GM23338 (cell line): ENCODE measurements at places on chromosomes 11 and 22.

DNA sequence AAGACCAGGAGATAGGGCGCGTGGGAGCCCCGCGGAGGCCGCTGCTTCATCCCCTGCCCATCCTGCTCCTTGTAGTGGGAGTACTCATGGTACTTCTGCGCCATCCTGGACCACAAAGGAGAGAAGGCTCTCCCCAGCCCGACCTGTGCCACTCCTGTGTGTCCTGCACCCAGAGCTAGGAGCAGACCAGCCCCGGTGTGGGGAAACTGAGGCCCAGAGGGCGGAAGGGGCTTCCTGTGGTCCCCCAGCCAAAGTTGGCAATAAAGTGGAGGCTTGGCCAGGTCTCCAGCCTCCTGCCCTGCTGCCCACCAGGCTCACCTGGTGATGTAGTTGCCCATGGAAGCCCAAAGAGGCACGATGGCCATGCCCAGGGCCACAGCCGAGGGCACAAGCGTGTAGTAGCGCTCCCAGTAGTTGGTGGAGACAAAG is 4.7 kb downstream of the UNC93B1 start:
- DNase-seq = no peak

DNA sequence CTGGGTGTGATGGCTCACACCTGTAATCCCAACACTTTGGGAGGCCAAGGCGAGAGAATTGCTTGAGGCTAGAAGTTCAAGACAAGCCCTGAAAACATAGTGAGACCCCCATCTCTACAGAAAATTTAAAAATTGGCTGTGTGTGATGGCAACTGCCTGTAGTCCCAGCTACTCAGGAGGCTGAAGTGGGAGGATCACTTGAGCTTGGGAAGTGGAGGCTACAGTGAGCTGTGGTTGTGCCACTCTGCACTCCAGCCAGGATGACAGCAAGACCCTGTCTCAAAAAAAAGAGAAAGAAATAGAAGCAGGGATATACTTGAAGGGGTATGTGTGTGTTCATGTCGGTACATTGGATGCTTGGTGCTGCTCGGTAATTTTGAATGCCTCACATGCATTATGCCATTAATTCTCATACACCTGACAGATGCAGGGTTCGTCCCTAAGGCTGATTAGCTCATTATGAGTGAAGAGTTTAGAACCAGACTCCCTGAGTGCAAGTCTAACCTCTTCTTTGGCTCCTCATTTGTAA is 14.0 kb downstream of the CRKL start:
- DNase-seq = no peak

DNA sequence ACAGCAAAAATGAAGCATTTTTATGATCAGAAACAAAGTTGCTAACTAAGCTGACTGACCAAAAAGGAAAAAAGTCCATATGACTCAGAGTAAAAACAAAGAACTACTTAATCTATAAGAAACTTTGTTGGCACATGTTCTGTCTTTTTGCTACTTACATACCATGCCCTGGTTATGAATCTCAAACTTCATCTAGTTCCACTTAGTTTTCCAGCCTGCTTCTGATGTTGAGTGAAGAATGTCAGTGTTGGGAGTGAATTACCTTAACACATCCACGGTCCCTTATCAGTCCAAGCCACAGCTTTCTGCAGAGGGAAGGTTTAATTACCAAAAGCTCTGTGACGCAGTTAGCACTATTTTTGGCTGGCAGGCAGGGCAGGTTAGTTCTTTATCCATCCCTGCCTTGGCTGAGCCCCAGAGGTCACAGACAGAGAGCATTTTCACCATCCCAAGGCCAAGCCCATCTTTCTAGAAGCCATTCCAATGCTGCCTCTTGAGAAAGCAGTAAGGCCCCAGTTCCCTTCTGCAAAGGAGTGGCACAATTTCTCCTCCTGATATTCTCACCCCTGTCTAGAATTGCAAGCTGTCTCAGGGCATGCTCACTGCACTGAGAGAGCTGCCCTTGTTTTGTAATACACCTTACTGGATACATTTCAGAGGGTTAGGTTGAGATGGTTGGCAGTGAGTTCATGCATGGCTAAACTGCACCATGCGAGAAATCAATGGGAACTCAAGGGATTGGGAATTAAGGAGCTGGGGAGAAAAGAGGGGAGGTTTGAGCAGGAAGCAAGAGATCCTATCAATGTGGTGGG is 67.1 kb downstream of the SLC1A2 start:
- no peak for DNase-seq

GRCh38 chr11:107719557-107720302 is 7.9 kb upstream of the SLN start:
- no peak for DNase-seq

DNA sequence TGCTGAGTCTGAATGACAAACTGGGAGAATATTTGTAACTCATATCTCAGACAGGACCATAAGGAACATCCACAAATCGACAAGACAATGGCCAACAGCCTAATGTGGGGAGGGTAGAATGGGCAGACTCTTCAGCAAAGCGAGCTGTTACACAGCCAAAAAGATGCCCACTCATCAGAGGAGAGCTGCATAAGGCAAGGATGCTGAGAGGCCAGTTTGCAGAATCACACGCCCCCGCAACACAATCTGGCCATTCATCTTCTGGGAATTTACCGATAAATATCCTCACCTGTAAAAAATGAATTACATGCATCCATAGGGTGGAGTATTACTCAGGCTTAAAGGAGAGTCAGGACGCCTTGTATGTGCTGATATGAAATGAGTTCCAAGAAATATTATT is 57.5 kb upstream of the SLC22A12 start:
- no peak for DNase-seq

DNA sequence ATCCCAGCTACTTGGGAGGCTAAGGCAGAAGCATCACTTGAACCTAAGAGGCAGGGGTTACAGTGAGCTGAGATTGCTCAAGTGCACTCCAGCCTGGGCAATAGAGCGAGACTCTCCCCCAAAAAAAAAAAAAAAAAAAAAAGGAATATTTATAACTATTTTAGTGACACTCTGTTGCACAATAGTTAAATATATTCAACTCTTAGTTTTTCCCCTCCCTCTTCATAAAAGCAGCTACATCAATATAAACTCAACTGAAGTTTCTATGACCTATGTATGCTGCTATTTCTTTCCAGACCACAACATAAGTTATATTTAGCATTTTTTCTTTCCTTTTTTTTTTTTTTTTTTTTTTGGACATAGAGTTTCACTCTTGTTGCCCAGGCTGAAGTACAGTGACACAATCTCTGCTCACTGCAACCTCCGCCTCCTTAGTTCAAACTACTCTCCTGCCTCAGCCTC is 19.2 kb downstream of the CELF1 start:
- no peak for DNase-seq

DNA sequence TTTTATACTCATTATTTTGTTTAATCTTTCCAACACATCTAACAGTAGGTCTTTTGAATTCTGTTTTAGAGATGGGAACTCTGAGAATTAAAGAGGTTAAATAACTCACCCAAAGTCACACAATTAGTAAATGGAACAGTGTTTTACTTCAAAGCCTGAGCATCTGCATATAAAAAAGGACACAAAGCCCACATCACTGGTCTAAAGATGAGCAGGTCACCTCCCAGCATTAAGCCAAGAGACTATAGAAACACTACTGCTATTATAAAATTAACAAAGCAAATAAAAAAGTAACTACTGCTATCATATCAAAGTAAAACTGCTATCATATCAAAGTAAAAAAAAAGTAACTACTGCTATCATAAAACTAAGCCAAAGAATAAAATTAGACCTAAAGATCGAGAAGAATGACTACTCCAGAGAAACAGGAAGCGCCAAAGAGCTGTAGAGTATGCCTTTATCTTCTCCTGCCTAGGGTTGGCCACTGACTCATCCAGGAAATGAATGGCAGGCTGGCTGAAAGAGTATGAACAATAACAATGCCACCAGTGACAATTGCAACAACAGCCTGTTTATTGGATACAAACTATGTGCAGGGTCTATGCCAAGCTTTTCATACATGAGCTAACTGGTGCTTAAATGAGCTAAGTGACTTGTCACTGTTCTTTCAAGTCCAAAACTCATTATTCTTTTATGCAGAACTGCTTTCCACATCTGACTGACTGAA is 1153.0 kb upstream of the TENM4 start:
- no peak for DNase-seq

DNA sequence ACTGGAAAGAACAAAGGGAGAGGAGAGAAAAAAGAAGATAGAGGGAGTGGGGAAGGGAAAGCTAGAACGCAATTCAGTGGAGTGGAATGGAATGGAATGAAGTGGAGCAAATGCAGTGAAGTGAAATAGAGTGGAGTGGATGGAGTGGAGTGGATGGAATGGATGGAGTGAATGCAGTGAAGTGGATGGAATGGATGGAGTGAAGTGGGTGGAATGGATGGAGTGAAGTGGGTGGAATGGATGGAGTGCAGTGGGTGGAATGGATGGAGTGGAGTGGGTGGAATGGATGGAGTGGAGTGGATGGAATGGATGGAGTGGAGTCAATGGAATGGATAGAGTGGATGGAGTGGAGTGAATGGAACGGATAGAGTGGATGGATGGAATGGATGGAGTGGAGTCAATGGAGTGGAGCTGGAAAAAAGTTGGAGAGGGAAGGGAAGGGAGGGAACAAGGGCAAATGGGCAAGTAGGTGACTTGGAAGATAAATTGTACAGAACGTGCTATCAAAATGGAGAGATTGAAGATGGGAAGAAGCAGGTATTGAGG is 13.9 kb downstream of the IFITM10 start:
- no peak for DNase-seq

DNA sequence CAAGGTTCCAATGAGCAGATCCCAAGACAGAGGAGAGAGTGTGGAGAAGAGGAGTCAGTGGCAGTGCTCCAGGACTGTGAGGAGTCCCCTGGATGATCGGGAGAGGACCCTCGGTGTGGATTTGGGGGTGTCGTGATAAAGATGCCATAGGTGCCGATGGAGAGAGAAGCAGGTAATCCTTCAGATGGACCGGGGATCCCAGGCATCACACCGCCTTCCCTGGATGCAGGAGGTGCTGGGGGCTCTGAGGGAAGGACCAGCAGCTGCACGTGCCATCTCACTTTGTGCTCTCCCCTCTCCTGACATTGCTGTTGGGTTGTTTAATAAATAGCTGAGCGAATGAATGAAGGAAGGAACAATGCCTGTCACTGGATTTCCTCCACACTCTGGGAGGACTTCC is 744.1 kb downstream of the BRD1 start:
- DNase-seq = no peak

DNA sequence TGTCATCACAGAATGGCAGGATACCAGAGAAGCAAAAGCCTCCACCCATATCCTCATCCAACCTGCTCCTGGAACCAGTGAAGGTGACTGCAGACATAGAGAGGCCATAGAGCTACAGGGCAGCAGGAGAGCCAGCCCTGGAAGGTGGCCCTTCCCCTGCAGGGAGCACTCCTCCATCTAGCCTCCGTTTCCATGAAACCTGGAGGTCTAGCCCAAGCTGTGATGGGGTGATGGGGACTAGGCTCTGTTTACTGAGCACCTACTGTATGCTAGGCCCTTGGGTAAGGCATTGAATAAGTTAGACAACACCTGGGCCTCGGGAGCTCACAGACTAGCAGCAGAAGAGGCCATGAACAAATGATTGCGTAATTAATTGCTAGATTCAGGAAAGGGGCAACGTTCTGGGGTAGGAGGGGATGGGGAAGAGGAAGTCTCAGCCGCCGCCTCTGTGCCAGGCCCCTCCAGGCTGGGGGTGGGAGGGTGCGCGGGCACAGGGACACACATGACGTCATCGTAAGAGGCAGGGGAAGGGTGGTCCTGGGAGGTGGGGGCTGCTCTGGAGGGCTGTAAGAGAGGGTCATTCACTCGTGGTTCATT is 784 bp upstream of the SYNGR1 start:
- no peak for DNase-seq

GRCh38 chr11:130313383-130314183 is 1.1 kb downstream of the ZBTB44 start:
- DNase-seq = peak; percentile 62

DNA sequence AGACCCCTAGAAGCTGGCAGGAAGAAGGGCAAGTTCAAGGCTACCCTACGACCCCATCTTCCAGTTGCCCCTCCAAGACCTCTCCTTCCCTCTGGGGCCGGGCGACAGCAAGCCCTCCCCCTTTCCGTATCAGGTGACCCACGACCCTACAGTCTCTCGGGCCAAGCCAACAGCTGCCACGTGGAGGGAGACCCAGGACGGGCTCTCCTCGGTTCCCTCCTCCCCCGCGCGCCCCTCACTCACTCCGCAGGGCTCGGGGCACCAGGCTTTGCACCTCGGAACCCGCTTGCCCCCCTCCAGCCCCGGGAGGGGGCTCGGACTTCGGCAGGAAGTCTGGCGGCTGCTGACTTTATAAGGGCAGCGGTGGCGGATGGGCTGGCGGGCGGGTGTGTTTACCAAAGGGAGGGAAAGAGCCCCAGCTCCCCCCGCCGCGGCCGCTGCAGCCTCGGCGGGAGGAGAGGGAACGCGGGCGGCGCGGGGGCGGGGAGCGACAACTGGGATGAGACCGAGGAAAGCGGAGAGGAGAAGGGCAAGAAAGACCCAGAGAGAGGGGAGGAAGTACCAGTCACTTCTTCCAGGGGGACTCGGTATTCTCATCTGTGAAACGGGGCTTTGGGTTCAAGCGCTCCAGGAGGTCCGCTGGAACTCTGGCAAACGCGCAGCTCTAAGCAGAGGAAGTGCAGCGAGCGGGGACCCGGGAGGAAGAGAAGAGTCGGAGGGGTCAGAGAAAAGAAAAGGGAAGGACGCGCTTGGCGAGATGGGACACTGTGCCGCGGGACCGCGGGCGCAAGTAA is 767 bp downstream of the SLC43A1 start:
- peak; percentile 80 for DNase-seq

GRCh38 chr22:27417421-27417814 is 384.1 kb downstream of the MN1 start:
- no peak for DNase-seq

DNA sequence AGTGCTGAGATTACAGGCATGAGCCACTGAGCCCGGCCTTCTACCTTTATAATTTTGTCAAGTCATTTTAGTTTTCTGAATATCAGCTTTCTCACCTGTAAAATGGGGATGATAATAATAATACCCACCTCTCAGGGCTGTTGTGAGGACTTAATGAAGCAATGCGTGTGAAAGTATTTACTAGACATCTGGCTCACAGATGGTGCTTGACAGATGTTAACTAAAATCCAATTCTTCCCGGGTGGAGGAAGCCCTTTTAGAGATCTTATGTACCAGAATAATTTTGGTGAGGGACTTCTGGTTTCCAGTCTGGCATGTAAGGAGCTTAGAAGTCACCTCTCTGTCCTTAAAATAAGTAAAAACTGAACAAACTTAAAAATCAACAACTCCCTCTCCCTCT is 43.7 kb upstream of the NUP160 start:
- no peak for DNase-seq

DNA sequence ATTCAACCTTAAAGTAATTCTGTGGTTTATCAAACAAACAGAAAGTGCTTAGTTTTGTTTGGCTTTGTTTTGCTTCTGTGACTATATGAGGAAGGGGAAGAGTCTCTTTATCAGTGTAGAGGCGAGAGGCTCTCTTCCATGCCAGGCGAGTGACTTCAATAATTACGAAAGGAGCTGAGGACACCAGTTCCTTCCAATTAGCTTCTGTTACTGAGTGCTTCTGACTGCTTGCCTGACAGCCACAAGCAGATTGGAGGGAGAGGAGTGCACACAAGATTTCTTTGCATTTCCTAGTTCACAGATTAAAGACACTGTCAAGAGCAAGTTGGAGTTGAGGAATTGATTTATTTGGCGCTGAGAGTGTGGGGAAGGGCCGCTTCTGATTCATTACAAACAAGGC is 1484.5 kb upstream of the TENM4 start:
- no peak for DNase-seq

- peak; percentile 90 for DNase-seq
Observed at GRCh38 chr11:128172046-128172878, 415.1 kb downstream of the ETS1 start.

GRCh38 chr11:76919887-76920746 is 59.4 kb downstream of the ACER3 start:
- DNase-seq = peak; percentile 95
